ENCODE measurements at places on chromosomes 7 and 10.

- DNase-seq, result no peak
Observed at GRCh38 chr7:94179466-94179865, 175.3 kb upstream of the BET1 start.

GRCh38 chr10:11721806-11722205, 20.4 kb upstream of the ECHDC3 start:
- no peak for DNase-seq

- DNase-seq, result no peak
Observed at GRCh38 chr10:35074266-35074665, 15.9 kb downstream of the CUL2 start.

DNA sequence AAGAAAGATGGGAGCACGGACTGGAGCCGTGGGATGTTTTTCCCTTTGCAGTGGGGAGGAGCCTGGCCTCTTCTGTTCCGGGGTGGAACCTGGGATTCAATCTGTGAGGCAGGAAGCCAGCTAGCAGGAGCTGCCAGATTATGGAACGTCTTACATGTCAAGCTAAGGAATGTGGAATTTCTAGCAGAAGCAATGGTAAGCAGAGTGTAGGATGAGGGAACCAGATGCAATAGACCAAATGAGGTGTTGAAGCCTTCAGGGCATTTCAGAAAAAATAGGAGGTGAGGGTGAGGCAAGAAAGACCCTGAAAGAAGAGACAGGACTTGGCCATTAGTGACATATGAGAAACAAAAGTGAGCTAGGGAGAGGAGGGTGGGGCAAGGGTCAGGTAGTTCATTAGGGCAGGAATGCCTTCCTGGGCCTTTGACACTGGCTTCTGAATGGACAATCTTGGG, 105.5 kb downstream of the CHN2 start:
- DNase-seq, result no peak

DNA sequence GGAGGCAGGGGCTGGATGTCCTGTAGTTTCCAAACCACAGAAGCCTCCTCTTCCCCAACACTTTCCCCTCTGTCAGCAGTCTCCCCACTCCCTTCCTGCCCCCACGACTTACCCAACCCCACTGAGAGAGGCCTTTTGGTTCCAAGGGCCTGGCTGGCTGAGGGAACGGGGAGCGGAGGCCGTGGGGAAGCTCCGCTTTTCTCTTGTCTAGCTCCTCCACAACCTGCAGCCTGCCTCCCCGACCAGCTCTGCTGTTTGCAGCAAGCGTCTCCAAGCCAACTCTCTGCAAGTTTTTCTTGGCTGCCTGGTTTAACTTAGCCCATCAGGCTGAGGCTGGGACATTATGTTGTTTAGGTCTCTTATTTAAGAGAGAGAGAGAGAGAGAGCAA, 126.8 kb downstream of the NEURL1 start:
- no peak for DNase-seq

GRCh38 chr10:49598986-49599385, 11.1 kb upstream of the SLC18A3 start:
- DNase-seq, result no peak

GRCh38 chr10:119189811-119190282, 11.2 kb upstream of the PRDX3 start:
- DNase-seq, result no peak

GRCh38 chr7:83575436-83575835, 73.5 kb downstream of the SEMA3E start:
- no peak for DNase-seq

DNA sequence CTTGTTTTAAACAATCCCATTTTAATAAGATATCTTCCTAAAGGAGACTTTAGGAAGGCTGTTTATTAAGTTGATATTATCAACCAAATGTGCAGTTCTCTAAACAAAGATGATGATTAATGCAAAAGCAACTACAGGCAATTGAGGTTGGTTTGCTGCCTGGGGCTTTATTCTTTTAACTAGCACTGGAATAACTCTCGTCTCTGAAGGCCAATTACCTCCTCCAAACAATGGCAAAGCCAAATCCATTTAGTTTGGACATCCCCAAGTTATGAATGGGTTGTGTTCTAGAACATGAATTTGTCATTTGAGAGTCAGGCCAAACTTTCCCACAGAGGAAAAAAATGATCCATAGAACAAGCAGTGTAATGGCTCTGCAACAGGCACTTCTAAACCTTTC, 114.1 kb downstream of the SLC16A9 start:
- no peak for DNase-seq

DNA sequence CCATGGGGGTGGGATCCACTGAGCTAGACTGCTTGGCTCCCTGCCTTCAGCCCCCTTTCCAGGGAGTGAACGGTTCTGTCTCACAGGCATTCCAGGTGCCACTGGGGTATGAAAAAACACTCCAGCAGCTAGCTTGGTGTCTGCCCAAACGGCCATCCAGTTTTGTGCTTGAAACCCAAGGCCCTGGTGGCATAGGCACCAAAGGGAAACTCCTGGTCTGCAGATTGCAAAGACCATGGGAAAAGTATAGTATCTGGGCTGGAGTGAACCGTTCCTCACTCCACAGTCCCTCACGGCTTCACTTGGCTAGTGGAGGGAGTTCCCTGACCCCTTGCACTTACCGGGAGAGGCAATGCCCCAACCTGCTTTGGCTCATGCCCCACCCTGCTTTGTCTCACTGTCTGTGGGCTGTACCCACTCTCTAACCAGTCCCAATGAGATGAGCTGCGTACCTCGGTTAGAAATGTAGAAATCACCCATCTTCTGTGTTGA, 62.7 kb downstream of the PPP1R9A start:
- no peak for DNase-seq

- DNase-seq, result no peak
Observed at GRCh38 chr10:95260397-95260881, 30.4 kb downstream of the PDLIM1 start.

DNA sequence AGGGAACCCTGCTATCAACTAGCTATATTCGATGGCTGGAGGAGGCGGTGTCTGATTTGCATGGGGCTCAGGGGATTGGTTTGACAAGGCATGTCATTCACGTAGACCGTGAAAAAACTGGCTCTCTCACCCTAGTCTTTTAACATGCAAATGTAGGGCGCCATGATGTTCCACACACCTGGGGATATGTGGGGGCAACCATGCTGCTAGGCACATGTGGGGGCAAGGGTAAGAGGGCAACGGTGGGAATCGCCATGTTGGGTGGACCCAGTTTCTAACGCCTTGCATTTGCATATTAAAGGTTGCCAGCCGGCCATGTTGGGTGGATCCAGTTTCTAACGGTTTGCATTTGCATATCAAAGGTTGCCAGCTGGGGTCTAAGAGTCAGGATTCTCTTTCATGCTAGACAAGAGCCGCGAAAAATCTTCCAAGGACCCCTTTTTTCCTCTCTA, 419.2 kb upstream of the NFE2L3 start:
- DNase-seq, result no peak
